Activated naive CD4-positive, alpha-beta T cell (primary cell): ENCODE measurements at places on chromosomes 1 and 21.

GRCh38 chr1:244557565-244557964 is 95.4 kb upstream of the DESI2 start:
- no peak for DNase-seq

GRCh38 chr1:175309996-175310395 is 117.4 kb upstream of the KIAA0040 start:
- no peak for DNase-seq

- no peak for DNase-seq
Observed at GRCh38 chr1:226066415-226067078, 4.0 kb downstream of the H3-3A start.

GRCh38 chr1:169200319-169200718 is 93.8 kb downstream of the ATP1B1 start:
- no peak for DNase-seq

DNA sequence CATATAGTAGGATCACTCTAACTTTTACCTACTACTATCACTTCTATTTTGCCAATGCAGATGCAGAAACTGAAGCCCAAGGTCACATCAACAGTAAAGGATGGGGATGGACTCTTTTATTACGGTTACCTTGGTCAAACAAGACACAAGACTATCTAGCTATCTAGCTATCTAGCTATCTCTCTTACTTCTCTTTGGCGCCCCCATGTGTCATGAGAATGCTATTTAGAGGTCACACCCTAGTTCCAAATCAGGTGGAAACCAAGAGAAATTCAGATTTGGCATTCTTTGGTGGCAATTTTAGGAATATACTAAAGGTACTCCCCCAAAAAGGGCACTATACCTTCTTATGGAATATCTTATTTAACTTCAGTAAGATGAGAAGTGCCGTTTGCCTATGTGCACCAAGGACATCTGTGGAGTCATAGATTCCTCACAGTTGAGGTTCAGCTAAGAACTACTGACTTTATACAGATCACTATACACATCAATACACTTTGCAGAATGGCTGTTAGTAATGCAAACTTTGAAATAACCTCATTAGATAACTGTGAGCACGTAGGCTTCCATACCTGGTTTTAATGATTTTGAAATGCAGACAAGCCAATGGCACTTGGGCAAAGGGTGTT is 6.7 kb downstream of the ZNF648 start:
- DNase-seq: peak; percentile 30

DNA sequence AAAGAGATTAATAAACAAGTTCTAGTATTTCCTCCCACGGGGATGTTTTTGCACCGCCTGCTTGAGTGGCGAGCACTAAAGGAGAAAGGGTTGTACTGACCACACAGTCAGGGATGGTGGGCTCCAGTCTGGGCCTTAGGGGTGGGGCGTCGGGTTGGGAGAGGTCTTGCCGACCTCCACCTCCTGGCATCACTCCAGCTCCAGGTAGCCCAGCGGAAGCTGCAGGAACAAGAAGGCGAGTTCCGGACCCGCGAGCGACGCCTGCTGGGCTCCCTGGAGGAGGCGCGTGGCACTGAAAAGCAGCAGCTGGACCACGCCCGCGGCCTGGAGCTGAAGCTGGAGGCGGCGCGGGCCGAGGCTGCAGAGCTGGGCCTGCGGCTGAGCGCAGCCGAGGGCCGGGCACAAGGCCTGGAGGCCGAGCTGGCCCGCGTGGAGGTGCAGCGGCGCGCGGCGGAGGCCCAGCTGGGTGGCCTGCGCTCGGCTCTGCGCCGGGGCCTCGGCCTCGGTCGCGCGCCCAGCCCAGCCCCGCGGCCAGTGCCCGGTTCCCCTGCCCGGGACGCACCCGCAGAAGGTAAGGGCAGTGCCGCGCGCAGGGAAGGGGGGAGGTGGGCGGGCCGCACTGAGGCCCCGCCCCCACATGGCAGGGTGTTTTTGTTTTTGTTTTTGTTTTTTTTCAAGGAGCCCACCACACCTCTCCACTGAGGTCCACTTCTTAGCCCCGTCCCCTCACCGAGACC is 19.7 kb downstream of the MFAP2 start:
- DNase-seq: peak; percentile 49

DNA sequence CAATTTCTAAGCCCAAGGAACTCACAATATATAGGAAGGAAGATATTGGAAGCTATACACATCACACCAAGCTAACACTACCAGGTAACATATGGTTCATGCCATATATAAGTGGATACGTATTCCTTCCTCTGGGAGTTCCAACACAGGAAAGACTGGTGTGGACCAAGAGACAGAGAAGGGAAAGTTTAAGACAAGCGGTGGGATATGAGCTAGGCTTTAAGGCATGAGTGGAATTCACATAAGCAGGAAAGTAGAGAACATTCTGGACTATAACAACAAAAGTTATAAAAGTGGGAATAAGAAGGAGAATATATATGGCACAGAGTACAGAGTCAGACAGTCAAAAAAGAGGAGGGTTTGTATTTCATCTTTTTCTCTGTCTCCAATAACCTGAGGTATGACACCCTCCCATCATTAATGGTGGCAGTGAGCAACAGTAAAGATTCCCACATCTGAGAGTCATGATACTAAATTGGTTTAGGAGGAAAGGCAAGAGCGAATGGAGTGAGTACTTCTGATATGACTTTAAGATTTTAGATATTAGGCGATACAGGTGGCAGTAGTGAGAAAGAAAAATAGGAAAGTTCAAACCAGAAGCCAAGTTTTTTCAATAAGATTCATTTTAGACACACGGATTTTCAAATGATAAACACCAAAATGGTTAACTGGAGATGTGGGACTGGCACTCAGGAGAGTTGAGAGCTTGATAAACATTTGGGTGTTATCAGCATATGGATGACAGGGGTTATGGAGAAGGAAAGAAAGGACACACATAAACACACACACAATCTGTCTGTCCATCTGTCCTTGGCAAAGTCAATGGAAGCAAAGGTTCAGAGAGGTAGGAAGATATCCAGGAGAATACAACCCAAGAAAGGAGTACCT is 87.4 kb upstream of the TTC39A start:
- DNase-seq: no peak
